Stimulated activated CD4-positive, alpha-beta T cell treated with anti-CD3 and anti-CD28 coated beads, Interleukin-15, amount 100 ng/mL, for 1 hour (primary cell): ENCODE measurements at places on chromosomes 16 and 17.

DNA sequence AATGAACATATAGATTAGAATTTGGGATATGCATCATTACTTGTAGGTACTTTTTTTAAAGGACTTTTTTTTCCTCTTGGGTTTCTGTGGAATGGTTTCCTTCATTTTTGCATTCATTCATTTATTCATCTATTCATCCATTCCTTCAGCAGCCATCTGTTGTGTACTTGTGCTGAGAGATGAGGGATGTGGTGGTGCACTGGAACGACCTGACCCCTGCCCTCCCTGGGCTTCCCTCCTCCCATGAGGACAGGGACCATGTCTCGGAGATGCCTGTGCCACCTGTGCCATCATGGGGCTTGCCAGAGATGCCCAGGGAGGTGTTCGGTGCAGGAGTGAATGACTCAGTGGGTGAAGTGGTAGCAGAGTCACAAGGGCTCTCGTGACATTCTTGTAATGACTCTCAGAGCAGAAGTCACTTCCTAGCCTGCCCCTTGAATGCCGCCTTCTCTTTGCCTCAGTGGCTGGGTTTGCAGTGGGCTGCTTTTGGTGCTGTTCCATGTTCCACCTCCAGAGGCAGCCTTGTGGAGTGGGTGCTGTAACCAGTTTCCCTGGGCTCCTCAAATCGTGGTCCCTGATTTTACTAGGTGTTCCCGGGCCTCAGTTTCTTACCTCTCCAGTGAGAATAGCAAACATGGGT lies 43.9 kb downstream of the CLEC16A start:
- no peak for DNase-seq

DNA sequence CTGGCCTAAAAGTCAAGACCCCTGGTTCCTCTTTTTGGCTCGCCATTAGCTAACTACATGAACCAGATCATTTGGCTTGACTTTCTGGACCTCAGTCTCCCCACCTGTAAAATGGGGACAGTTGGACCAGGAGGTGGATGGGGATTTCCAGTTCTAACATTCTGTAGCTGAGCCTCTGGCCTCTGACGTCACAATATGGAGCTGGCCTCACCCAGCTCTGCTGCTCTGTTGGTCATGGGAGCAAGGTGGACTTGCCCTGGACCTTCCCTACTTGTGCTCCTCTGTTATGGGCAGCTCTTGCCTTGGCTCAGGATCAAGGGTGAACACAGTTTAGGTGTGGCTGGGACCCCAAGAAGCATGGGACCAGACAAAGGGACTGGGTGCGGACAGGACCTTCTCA lies 16.5 kb upstream of the KCNH6 start:
- DNase-seq = no peak

DNA sequence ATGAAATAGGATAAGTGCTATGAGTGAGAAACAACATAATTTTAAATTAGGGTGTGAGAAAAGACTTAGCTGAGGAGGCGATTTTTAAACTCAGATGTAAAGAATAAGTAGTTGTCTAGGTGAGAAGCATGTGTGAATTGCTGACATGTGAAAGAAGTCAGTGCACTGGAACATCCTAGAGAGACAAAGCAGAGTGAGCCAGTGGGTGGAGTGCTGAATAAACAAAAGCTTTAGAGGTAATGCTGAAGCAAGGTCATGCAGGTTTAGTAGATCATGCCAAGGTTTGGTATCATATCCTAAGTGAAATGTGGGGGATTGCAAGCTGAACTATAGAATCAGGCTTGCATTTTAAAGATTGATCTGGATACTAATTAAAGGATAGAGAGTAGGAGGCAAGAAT lies 89.4 kb downstream of the KIF2B start:
- DNase-seq = no peak

DNA sequence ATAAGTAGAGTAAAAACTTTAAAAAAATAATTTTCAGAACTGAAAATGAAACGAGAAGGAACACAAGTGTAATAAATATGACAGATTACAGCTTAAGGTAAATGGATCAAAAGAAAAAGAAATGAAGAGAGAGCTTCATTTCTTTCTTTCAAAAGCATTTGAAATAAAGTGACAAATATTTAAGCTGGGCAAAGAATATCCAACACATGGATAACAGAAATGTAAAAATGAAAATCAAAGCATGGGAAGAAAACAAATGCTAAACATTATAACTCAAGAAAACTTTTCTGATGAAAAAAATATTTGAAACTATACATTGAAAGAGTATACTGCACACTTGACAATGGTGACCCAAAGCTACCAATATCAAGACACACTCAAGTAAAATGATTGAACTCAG lies 143.6 kb upstream of the IRX5 start:
- DNase-seq = no peak

GRCh38 chr17:50267074-50267841 lies 7.0 kb upstream of the TMEM92 start:
- DNase-seq = no peak

DNA sequence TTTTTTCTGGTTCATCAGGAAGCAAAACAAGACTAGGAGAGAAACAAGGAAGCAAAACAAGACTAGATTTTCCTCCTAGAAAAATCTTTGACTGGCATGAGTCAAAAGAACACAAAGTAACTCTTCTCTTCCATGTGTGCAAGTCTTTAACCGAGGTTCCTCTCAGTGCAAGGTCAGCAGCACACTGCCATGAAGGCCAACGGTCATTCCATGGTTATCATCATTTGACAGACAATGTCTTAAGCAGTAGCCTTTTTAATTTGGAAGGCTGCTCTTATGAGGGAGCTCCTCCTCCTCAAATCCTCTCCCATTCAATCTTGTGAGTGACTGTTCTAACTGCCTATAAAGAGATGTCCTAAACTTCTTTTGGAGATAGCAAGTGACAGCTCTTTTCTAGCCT lies 15.4 kb upstream of the DHRS13 start:
- no peak for DNase-seq

DNA sequence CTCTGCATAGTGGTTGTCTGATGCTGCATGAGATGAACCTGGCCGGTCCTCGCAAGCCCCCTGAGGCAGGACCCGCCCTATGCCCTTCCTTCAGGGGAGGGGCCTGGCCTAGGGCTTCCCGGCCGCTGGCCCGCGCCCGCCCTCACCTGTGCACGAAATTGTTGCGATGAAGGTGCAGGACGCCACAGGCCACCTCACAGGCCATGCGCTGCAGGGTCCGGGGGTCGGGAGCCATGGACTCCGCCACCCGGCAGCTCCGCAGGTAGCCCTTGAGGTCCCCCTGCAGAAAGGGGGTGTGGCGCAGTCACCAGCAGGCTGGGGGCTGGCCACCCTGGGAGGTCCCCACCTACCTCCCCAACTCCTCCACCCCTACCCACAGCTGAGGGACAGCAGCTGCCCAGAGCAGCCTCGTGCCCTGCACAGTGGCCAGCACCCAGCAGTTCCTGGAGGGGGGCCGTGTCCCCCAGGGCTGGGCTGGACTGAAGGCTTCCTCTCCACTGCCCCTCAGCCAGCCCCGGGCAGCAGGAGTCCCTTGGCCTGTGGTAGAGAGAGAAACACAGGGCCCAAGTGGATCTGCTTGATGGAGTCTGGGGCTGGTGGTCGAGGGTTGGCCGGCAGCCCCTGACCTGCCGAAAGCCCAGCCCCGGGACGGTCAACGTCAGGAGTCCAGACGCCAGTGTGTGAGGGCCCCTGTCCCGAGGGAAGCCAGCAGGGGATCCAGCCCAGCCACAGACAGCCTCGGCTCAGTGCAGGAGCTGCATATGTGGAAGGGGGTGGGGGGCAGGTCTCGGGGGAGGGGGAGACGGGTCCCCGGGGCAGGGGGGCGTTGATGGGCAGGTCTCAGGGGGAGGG lies 38.8 kb upstream of the PVALEF start:
- DNase-seq = no peak

- DNase-seq = peak; percentile 59
Observed at GRCh38 chr16:48164907-48165715, 9.3 kb upstream of the ABCC12 start.

- no peak for DNase-seq
Observed at GRCh38 chr16:19458722-19459379, 41.2 kb downstream of the TMC5 start.

DNA sequence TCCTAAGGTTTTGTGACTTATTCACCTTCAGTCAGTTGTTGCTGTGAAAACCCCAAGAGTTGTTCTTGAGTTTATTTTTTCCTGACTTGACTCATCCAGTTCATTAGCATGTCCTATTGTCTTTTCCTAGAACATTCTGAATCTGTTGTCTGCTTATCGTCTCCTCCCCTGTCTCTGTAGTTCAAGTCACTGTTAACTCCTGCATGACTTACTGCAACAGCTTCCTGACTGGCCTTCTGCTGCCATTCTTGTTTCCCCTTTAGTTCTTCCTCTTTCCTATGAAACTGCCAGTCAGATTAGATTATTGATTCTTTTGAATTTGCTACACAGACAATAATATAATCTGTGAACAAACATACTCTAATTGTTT lies 161.5 kb downstream of the FTO start:
- DNase-seq = no peak
